ENCODE measurements at places on chromosomes 6 and 20. TPM values are rescaled to one million over a fixed set of nuclear protein-coding genes. Genes with fewer than 3 reads are reported as not detected.

GPX5 gene
- total RNA-seq, result not detected

TBXT gene
- not detected for total RNA-seq

CHMP4B gene
- total RNA-seq, result 20.9 TPM

SMAP1 gene
- total RNA-seq, result 15.1 TPM

ZNF391 gene
- total RNA-seq, result 1.1 TPM

PRELID3B gene
- total RNA-seq, result 82.7 TPM

BNIP5 gene
- not detected for total RNA-seq

KATNA1 gene
- 19.8 TPM for total RNA-seq

C6orf15 gene
- not detected for total RNA-seq

PRIM2 gene
- total RNA-seq, result 69.8 TPM

TP53INP2 gene
- total RNA-seq, result 1.6 TPM

CST2 gene
- not detected for total RNA-seq

RGS17 gene
- 26.1 TPM for total RNA-seq

TMC2 gene
- under 0.01 TPM for total RNA-seq

CD93 gene
- total RNA-seq, result under 0.01 TPM
